OCI-M1 (cell line): ENCODE measurements at places on chromosomes 2 and 18.

GRCh38 chr2:176134035-176134434, 4.5 kb downstream of the HOXD8 start:
- DNase-seq: no peak

DNA sequence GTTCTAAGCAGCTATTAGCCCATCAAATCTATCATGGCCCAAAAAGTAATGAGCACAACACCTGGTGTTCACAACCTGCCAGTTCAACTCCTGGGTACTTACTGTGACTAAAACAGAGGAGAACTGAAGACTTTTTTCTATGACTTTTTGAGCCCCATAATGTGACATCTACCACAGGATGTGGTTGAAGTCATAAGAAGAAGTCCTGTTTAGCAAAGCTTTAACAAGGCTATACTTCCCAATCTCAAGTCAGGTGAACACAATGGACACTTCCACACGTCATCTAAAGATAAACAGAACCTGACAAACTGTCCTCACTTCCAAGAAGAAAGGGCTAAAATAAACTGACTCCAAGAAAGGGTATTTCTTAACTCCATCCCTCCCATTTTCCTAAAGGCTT, 138.8 kb downstream of the ATAD2B start:
- DNase-seq: peak; percentile 60

- no peak for DNase-seq
Measured at GRCh38 chr18:56165601-56166355, 472.6 kb downstream of the TXNL1 start.

GRCh38 chr2:174332217-174332963, 2.4 kb upstream of the SP9 start:
- DNase-seq: peak; percentile 20

DNA sequence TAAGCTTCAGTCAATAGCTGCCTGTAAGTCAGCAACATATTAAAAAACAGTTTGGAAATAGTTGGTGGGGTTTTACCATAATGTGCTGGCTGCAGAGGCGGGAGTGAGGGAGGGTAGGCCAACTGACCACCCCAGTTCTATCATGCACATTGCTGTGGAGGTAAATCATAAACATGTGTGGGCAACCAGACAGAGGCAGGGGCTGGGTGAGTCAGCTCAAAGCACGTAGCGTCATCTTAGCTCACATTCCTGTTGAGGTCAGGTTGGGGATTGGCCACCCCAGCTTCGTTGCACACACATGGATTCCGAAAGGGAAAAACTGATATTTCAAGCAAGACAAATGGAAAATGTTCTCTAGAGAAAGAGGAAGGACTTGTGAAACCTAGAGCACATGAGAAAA, 19.5 kb downstream of the GPR45 start:
- DNase-seq: no peak

GRCh38 chr2:135304694-135305093, 226.3 kb downstream of the ZRANB3 start:
- no peak for DNase-seq

- no peak for DNase-seq
Measured at GRCh38 chr2:179771791-179772190, 89.6 kb downstream of the ZNF385B start.

- no peak for DNase-seq
Measured at GRCh38 chr2:47293976-47294375, 109.0 kb upstream of the MSH2 start.

GRCh38 chr2:95087379-95087778, 34.2 kb downstream of the MRPS5 start:
- no peak for DNase-seq

DNA sequence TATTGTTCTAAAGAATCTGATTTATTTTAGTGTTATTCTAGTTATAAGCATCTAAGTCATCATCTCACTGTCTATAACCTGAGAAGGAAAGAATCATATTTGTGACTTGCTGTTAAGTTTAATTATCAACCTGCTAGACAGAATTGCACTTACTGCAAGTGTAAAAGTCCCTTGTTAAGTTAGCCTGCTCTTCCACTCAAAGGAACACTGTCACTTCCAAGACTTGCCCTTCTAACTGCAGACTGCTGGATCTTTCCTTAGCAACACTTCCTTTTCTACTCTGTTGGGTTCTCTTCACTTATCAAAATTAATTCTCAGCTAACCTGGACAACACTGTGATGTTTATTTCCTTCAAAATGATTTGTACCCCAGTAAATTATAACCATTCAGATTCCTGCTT, 323.2 kb upstream of the TFPI start:
- DNase-seq: no peak

GRCh38 chr2:8582651-8583399, 99.0 kb upstream of the ID2 start:
- no peak for DNase-seq

DNA sequence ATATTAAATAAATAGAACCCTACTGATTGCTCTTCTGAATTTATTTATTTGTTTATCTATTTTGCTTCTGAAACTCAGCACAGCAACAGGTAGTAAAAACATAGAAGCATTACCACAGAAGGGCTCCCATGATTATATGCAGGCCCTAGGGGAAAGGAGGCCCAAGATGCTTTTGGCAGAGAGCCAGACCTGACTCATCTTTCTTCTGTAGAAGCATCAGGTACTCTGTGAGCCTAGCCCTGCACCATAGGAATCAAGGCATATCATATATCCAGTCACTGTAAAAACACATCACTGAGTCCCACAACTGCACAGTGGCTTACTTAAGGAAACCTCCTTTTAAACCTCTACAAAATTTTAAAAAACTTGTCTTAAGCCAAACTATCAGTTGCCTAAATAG, 1.8 kb downstream of the SCN9A start:
- DNase-seq: peak; percentile 85

GRCh38 chr2:72649810-72650209, 176.0 kb downstream of the EXOC6B start:
- no peak for DNase-seq

DNA sequence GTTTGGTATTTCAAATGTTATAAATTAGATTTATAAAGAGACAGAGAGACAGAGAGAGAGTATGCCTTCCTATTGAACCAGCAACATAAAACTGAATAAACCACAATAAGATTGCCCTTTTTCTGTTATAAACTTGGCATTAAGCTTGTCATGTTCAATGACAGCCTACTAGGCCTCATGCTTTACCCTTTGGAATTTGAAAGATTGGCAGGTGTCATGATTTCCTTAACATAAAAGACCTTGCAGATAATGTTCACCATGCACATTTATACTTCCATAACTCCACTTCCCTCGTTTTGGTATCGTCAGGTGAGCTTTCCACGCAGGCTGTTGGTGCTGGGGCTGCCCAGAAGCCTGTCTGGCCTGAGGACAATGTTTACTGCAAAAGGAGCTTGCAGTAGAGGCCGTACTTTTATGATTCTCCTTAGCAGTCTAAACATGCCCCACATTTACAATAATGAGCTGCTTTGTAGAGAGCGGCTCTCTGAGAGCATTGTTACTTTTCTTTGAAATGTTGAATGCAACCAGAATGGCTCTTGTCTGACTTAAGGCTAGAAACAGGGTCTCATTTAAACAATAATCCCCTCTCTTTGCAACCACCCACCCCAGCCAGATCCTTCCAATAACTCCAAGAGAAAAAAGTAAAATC, 379.1 kb upstream of the ATP5MC3 start:
- DNase-seq: no peak

GRCh38 chr2:132577686-132578085, 92.3 kb downstream of the LYPD1 start:
- peak; percentile 88 for DNase-seq

DNA sequence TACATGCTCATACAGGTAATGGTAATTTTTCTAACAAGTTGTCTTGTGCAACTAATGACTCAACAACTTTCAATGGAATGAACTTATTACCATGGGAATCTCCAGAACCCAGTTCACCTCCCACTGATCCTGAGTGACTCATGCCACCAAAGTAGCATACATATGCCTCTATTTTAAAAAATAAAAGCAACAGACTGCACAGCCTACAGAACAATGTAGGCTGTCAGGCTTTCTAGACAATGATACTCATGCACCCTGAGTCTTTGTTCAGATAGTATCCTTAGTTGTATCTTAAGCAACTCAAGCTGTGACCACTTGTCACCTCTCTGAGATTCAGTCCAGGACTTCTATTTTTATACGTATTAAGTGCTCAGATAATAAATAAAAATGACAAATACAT, 531.0 kb upstream of the SETBP1 start:
- DNase-seq: no peak

DNA sequence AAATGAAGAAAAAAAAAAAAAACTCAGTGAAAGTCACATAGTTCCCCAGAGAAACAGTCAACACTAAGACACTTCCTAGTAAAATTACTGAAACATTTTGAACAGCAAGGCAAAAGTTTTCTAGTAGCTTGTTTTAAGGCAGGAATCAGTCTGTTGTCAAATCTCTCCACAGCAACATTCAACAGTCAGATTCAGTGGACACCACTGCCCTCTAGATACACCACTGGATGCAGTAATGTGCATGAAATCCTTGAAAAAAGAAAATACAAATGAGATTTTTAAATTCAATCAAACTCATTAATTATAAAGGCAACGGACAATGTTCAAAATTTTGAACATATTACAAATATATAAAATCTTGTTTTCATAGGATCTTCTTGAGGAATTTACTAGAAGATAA, 46.4 kb downstream of the GRB14 start:
- DNase-seq: peak; percentile 20

DNA sequence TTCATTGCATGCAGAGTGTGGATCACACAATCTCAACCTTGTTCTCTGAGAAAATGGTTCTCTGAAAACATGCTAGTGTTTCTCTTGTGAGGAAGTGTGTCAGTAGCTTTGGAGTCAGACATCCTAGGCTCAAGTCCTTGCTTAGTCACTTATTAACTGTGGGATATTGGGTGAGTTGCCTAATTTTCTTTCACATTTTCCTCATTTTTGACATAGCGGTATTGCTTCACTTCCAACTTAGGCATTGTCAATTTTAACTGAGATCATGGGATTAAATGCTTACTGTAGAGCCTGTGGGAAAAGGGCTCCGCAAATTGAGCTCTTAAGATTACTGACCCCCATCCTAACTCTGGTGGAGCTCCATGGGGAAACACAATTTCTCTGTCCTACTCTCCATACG, 622.2 kb downstream of the CNTNAP5 start:
- no peak for DNase-seq

GRCh38 chr2:179412112-179412511, 147.5 kb upstream of the SESTD1 start:
- peak; percentile 32 for DNase-seq

DNA sequence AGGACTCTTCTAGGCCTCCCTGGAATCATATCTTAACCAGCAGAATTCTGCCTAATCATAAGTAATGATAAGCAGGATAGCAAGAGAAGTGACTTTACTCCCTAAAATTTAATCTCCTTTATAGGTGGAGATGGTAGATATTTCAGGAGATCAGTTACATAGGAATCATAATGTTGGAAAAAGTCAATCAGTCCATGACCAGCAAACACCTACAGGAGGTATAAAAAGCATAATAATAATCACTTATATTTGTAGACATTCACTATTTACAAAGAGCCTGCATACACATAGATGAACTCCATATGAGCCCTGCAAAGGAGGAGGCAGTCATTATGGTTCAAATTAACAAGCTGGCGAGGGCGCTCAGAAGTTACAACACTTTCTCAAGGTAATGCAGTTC, 2.5 kb downstream of the GALNT5 start:
- peak; percentile 42 for DNase-seq

GRCh38 chr2:29921560-29921915, at the start of gene ALK:
Gene ALK, minus strand, starts transcription at chr2:29921586. Its CDS starts 927 bp downstream, at chr2:29920659.
- no peak for DNase-seq

- no peak for DNase-seq
Measured at GRCh38 chr2:232454630-232455029, 1.3 kb upstream of the ALPI start.

GRCh38 chr2:176149939-176150583, 1.3 kb upstream of the HOXD4 start:
- DNase-seq: no peak

- no peak for DNase-seq
Measured at GRCh38 chr18:63700501-63700900, 2.3 kb upstream of the SERPINB11 start.

DNA sequence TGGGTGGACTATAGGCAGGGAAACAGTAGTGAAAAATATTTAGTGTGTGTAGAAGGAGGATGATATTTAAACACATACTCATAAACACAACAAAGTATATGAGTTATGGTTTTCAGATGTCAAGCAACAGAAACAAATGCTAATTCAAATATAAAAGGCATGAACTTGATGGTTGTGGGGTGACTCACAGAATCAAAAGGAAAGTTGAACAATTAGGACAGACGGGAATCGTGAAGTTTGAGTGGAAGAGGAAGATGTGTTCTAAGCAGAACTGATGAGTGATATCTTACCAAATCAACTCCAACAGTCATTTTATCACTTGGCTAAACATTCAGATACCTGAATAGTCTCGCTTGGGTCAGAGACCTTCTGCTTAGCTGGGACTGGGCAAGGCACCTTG, 53.6 kb upstream of the ITGA6 start:
- no peak for DNase-seq

GRCh38 chr2:215883799-215884198, 129.6 kb downstream of the MREG start:
- no peak for DNase-seq

- DNase-seq: no peak
Measured at GRCh38 chr2:1808981-1809422, 64.7 kb upstream of the PXDN start.

GRCh38 chr2:25250331-25251070, 82.1 kb upstream of the POMC start:
- no peak for DNase-seq

- DNase-seq: no peak
Measured at GRCh38 chr2:28400921-28401320, 8.3 kb downstream of the FOSL2 start.

GRCh38 chr2:194166818-194167217, 1490.2 kb upstream of the SLC39A10 start:
- peak; percentile 58 for DNase-seq

- peak; percentile 83 for DNase-seq
Measured at GRCh38 chr2:139790807-139791752, 1010.9 kb upstream of the NXPH2 start.

DNA sequence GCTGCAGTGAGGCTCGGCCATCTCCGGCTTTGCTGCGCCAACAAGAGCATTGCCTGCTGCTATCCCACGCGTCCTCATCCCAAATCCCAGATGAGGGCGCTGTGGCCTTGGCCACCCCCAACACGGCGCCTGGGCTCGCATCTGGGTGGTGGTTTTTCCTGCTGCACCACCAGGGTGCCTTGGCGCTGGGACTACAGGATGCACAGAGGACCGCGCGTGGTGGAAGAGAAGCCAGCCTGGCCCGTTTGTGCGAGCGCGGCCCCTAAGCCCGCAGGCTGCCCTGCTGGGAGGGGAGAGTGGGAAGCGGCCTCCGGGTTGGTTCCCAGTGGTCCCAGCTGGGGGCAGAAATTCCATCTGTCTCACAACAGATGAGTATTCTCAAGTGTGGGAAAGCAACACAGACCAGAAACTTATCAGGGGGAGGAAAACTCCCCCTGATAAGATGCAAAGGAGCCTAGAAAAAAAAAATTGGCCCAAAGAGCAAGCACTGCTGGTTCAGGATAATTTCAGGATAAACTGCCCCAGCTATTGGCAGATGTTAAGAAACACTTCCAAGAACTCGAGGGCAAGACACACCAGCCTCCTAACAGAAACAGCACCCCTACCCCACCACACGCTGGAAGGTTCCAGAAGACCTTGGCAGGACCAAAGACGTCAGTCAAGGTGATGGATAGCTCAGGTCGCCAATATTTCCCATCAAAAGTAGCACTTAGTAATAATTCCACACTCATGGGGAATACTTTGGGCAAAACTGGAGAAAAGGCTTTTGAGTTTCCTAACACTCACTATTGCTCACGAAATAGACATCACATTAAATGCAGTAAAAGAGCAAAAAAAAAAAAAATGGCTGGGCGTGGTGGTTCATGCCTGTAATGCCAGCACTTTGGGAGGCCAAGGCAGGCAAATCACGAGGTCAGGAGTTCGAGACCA, 152.1 kb downstream of the PXDN start:
- DNase-seq: no peak

- DNase-seq: peak; percentile 36
Measured at GRCh38 chr2:6793371-6793770, 72.3 kb downstream of the CMPK2 start.
